Right atrium auricular region (tissue), 2 donors: ENCODE measurements at places on chromosomes 2 and 18.
A peak's percentile ranks its signal among the peaks of the same experiment; 100 is the strongest.

- DNase-seq: no peak
Measured at GRCh38 chr2:150101947-150102346, 385.5 kb downstream of the RND3 start.

DNA sequence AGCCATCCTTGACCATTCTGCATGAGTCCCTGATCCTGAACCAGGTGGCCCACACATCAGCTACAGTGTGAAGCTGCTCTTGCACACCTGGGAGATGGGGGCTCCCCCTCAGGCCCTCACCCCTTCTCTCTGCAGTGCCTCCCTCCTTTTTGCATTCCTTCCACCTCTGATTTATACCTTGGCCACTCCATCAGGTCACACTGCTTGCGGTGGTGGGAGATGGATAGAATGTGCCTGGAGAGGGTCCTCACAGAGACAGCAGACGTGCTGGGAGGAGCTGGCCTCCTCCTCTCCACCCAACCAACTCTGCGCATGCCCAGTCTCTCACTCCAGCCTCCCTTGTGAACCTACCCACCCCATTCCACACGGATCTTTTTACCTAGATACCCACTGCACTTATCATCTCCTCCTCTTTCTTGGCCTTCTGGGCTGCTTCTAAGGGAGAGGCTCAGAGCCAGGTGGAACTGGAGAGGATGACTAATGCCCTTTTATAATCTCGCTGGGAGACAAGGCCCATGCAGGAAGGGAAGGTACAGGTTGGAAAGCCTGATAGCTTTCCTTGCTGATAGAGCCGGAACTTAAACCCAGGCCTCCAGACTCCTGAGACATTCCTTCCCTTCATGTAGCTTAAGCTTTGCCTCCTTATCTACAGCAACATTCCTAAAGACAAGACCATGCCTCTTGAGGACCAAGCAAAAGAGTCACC lies 205.1 kb downstream of the ZBTB7C start:
- no peak for DNase-seq

- no peak for DNase-seq
Measured at GRCh38 chr2:137921105-137921880, 43.0 kb upstream of the HNMT start.

DNA sequence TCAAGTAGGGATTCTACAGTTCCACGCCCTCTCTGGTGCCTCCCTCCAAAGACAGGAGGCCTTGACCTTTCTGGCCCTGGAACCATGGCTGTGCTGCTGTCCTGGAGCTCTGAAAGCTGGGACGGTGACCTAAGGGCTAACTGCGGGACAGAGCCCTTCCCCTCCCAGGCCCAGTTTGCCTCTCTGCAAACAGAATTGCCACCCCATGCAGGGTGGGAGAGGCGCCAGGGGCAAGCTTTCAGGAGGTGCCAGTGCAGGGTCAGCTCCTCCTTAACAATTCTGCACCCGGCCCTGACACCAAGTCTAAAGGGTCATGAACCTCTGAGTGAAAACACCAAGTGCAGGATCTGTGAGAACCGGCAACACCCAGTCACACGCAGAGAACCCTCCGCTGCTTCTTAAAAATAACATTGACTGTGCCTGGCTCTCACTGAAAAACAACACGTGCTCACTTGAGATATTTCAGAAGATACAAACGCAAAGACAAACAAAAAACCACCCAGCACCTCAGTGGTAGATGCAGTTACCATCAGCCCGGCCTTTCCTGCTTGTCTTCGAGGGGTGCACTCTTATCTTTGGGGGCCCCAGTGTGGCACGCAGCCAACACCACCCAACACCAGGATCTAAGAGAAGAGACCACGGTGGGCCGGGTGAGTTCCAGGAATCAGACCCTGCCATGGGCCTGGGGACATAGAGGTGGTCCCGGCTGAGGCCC lies 1.1 kb upstream of the SNED1 start:
- peak; percentile 71 for DNase-seq

DNA sequence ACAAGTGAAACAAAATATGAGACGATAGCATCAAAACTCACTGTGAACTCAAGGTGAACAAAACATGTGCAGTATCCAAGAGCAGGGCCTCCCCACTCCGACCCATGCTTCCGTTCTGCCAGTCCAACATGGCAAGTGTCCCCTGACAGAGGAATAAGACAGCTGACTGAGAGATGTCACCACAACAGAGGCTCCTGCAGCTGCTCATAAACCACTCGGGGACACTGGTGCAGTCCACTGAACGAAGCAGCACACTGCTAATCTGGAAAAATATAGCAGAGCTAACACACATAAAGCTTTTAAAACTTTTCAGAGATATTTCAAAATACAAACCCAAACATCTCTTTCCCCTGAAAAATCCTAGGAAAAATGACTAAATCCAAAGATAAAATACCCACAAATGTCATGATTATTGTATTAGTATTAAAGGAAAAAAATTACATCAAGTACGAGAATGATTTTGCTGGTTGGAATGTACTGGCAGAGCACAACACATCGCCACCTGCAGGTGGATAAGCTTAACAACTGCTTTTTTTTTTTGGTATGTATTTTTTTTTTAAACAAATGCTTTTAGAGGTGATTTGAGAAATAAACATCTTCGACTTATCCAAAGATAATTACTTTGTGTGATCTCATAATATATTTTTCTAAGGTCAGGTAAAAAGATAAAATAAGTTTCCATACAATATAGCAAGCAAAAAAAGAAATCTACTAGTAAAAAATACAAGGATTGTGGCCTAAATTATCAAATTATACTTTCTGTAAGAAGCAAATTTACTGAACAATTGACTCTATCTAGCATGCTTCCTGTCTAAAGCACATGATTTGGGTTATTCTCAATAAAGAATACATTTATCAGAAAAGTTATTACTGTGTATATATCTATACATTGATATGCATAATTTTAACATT lies 18.6 kb downstream of the THADA start:
- no peak for DNase-seq

GRCh38 chr2:100396483-100396882 lies 21.0 kb downstream of the CHST10 start:
- no peak for DNase-seq

DNA sequence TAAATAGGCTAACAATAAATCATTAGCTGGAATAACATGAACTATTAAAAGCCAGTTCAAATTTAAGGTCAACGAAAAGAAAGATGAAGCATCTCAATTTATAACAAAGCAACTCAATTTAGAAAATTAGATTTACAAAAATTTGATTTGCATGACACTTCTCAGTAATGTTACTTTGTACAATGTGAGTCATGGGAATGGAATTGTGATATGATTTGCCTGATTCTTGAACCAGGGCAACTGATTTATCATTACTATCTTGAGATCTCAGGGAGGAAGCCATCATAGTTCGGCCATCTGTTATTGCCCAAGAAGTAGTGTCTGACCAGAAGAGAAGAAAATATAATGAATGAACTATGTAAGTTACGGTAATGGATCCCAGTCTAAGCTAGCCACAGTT lies 193.1 kb downstream of the RIT2 start:
- no peak for DNase-seq

DNA sequence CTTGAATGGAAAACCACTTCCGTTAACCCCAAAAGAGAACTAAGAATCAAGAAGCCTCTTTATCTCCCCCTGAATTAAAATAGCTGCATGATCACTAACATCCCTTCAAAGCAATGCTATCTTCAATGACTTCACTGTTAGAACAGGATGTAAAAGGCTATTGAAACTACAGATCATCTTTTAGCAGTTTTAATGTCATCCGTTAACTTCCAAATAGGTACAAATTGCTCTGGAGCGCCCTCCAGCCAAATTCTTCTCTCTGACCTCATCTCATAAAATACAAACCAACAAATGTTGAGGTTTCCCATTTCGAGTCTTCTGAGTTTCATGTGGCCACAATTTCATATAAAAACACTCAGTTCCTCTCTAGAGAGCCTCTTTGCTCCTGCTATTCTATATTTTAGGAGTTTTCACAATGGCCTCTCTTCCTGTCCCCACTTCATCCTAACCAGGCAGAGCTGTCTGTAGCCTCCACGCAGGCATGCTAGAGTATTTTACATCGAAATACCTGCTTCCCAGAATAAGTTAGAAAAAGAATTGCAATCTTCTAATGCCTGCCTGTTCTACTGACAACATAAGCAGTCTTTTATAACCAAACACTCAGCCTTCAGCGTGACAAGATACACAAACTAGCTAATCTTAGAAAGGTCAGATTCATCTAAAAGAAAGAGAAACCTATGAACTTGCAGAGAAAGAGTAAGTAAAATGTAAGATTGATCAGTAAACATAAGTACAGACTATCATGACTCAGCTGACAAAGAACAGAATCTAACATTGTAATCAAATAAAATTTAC lies 37.9 kb downstream of the B4GALT6 start:
- no peak for DNase-seq

DNA sequence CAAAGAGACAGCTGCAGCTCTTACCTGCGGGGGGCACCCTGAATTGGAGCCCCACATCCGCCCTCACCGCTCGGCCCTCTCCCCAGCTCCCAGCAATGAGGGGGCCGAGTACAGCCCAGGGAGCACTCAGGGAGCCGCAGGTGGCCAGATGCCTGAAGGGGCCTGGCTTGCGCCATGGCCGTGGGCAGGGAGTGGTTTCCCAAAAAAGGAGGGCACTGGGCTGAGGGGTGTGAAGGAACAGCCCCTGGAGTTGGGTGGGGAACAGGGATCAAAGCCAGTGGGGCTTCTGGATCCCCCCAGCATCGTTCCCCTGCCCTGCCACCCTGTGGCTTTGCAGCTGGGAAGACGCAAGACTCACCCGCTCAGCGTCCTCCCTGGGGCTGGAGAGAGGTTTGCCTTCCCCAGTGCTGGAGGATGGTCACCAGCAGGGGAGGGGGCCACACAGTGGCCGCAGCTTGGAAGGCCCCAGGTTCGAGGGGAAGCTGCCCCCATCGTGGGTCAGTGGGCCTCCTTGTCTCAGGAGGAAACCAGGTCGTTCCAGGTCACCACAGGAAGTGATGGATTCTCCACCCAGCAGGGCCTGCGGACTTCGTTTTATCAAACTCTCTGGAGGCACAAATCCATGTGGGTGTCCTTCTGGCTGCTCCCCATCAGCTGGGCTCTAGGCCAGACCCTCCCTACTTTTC lies 68.2 kb upstream of the HPCAL1 start:
- no peak for DNase-seq

DNA sequence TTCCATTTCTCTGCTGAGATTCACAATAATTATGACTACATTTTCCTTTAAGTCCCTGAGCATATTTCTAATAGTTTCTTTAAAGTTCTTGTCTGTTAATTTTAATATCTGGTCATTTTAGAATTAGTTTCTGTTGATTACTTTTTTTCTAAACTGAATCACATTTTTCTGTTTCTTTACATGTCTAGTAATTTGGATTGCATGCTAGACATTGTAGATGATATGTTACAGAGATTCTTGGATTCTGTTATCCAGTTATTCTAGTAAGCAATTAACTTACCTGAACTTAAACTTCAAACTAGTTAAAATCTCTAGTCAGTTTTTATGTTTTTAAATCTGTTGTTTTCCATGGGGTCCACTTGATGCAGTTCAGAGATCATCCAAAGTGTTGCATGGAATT lies 214.0 kb downstream of the MYO1B start:
- no peak for DNase-seq

DNA sequence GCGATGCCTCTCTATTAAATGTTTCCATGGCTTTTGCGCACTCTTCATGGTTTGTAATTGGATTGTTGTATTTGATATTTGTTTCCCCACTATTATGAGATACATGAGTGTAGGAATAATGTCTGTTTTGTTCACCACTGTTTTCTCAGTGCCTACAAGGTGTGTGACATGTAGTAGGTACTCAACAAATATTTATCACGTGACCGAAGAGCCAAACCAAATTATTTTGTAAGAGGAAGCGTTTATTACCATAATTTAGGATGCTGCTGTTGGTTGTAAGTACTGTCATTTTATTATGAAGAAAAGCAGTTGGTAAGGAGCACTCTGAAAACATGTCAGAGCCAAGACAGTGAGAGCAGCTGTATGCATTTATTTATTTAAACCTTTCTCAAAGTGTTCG lies 32.2 kb upstream of the CTLA4 start:
- no peak for DNase-seq

DNA sequence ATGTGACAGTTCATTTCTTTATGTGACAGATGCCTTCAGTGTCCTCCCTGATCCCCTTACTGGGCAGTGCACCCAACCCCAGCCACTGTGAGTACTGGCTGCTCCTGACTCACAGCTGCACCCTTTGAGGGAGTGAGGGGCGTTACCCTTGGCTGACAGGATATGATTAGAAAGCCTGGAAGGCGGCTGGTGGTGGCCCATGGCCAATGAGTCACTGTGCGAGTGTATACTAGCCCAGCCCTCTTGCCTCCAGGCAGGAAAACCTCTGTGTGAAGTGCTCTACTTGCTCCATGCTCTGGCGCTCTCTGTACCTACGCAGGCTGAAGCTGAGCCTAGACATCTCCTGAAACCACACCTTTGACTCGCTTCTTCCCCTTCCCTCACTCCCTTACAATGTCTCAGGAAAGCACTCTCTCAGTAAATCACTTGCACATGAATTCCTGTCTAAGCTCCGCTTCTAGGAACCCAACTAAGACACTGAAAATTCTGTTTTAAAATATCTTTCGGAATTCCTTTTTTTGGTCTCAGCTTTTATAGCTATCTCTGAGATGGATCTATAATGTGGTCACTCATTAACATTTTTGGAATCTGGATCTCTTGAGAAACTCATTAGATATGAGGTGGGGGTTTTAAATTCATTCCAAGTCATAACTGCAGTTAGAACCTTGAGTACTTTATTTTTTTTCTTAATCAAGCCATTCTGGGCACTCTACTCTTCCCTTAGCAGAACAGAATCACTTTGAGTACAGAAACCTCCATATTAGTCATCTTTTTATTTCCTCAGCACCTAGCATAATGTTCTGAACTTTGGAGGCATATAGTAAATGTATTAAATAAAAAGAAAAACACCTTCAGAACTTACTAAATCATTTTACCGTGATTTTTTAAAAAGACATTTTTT lies 25.3 kb upstream of the STAM2 start:
- DNase-seq: peak; percentile 94

- DNase-seq: no peak
Measured at GRCh38 chr2:113275556-113276215, 3.0 kb downstream of the PAX8 start.

- no peak for DNase-seq
Measured at GRCh38 chr2:143452817-143453451, 323.7 kb downstream of the ARHGAP15 start.

- no peak for DNase-seq
Measured at GRCh38 chr2:64599469-64599868, 54.2 kb downstream of the SERTAD2 start.

DNA sequence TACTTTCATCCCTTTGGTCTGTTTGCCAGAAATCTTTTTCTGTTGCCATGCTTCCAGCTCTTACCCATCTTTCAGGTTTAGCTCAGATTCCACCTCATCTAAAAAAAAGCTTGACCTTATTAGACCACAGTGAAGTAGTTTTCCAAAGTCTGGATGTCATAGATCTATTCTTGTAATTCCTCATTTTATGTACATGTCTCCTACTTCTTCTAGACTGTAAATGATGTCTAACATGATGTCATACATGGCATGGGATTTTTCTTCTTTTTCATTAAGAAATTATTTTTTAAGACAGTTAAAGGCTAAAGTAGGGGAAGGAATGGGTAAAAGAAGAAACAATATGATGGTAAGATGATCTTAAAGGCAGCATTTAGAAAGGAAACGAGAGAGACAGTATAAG lies 11.3 kb downstream of the GLS start:
- no peak for DNase-seq
